ENCODE measurements at places on chromosomes 2 and 18.

DNA sequence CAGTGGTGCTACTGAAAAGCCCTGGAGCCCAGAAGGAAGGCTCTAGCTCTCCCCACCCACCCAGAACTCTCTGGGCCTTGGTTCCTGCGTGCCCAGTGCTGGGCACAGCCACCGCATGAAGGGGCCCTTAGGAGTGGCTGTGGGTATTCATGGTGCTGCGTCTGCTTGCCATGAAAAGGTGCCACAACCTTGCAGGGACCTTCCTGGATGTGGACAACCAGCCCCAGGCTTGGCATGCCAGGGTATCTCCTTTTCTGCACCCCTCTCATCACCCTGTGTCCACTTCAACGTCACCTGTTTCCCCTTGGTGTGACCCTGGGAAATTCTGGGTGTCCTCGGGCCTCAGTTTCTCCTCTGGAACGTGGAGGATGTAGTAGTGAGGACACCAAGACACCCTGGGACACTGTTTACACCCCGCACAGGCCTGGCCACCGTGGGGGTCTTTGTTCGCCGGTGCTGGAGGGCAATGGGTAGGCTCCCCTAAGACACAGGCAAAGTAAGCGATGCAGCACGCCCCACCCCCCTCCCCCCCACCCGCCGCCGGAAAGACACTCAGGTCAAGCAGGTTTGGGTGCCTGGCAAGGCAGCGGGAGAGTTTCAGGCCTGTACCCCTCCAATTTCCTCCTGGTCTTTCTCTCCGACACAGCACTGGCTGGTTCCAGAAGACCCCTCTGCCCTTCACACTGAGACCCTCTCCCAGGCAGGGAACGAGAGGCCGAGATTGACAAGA lies 34.8 kb upstream of the TAF1B start:
- DNase-seq = no peak

DNA sequence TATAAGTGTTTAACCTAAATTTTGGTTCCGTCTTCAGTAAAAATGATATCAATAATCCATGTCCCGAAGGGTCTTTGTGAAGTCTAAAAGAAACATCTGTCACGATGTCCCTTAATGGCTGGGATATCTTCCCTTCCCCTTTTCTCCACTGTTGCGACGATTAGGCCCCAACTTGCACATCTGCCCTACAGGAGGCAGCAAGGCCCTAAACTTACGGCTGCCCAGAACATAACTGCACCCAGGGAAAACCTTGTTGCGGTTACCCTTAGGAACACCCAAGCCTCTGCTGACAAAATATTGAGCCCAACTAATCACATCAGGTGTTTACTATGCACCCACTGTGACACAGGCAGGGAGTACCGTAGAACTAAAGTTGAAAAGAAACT lies 1.3 kb upstream of the SMAD2 start:
- no peak for DNase-seq

DNA sequence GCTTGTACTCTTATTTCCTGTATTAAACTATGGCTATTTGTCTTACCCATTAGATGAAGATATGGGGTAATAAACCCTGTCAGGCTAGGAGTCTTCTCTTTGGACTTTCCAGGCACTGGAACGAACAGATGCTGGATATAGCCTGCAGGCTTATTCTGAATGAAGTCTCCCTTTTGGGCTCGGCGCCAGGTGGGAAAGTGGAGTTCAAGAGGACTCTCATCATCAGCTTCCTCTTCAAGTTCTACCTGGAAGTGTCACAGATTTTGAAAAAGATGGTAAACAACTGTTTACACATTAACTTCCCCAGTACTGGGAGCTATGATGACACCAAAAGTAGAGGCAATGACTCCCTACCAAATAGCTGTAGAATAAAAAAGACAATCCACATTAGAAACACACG lies 27.9 kb downstream of the AOX1 start:
- DNase-seq = no peak

GRCh38 chr2:118580651-118581050 lies 266.8 kb downstream of the EN1 start:
- DNase-seq = no peak

DNA sequence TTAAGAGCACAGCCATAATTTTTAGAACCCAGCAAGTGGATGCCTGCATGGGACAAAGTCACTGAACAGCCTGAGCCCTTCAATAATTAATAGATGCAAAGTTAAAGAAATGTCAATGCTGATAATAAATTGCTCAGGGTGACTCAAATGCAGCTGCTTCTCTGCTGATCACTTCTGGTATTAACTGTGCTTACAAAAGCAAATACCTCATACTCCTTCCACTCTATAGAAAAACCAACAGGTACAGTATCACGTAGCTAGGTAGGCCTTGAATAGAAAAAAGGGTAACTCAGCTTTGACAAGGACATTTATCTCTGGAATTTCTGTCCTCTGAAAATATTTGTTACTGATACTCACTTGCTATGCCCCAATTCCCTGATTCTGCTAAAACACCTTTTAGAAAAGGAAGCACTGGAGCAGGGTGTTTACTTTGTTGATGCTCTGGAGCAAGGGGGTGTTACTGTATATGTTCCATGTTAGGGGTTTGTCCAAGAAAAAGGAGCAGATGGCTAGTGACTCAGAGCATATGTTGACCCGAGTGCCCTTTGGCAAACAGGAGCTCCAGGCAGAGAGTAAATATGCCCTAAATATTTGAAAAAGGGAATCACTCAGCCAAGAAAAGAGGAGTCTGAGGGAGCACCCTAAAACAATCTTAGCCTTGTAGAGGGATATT lies 59.1 kb upstream of the RTN4 start:
- no peak for DNase-seq

DNA sequence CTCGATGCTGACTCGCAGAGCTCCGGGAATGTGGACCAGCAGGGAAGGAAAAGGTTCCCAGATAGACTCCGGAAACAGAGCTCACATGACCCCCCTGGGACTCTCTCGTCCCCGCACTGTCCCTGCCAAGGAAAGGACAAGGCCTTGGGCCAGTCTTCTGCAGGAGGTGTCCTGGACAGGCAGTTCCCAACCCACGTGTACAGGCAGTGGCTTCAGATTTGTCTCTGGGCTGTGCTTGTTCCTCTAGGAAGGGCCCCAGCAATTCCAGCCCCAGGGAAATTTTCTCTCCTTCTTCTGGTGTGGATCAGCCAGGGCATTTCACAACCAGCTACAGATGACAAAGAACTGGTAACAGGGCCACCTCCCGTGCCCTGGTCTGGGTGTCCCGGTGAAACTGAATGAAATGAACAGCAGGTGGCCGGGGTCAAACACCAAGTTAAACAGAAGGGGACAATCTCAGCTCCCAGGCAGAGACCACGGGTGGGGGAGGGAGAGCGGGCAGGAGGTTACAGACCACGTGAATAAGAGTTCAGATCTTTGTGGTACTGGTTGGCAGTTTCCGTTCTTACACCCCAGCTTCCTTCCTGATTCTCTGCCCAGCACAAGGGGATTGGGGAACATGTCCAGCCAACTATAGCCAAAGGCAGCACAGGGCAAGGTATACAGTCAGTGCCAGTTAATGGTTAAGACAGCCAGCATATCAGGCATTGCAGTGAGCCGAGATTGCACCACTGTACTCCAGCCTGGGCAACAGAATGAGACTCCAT lies 52.2 kb upstream of the CAB39 start:
- DNase-seq = no peak

DNA sequence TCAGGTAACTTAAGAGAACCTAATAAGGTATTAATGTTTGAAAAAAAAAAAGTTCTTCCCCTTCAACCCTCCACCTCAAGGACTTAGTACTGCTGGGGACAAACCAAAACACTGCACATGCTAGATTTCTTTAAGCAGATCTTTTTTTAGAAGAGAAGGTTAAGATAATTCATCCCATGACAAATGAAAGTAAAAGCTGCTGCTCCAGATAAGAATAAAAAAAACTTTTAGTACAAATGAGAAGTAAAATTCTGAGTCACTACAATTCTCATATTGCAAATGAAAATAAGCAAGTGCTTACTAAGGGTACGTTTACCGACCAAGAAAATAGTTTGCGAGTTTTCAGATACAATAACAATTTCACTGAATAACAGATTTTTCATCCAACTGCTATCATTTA lies 8.9 kb downstream of the STAM2 start:
- no peak for DNase-seq

- DNase-seq = no peak
Observed at GRCh38 chr2:148458171-148458570, 186.4 kb upstream of the EPC2 start.

DNA sequence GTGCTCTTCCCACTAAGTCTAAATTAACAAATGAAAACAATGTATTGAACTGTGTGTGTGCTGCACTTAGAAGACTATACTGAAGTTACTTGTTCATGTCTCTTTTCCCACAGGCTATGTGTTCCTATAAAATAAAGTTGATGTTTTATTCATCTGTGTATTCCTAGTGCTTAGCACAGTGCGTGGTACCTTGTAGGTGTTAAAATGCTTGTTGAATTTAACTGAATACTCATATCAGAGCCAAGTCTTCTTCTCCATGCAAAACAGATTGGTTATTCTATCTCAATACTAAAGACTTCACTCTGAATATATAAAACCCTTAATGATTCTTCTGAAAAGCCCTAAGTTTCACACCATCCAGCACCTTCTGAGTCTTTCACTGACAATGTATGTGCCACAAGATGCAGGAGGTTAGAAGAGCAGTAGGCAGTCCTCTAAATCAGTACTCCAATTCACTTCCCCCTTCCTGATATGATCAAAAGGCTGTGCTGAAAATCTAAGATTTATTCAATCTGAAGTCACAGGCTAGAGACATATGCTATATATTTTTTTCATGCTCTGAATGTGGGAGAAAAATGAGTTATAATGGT lies 231.7 kb upstream of the CCDC150 start:
- DNase-seq = no peak

GRCh38 chr2:226798422-226799210 lies 1.0 kb downstream of the IRS1 start:
- no peak for DNase-seq

DNA sequence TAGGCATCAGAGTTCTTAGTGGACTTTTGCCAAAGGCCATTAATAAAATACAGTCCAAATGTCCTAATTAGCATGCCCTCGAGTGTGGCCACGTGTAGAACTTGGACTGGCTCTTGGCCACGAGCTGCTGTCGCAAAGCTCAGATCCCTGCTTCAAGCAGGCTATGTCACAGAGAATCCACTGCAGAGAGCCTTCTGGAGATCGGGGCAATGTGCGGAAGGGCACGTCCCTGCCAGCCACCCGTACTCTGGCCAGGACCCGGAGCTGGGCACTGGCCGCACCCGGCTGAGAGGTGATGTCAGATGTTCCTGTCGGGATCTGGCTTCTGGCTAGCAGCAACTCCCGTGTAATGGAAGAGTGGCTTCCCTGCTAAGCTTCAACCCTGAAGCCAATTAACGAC lies 432.7 kb upstream of the ID2 start:
- no peak for DNase-seq

DNA sequence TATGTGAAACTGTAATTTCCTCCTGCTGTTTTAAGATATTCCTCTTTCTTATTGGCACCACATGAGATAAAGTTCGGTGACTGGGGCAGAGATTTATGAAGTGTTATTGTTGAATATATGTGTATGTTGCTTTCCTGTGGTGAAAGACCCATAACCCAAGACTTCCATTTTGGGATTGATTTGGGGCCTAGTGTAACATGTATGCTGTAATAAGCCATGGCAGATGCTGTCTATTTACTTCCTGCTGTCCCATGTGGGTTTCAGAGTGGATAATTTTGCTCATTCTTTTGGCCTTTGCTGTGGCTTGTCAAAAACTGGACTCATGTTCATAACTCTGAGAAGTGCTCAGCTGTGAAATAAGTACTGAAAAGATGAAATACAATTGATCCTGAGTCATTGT lies 10.8 kb upstream of the MYO1B start:
- no peak for DNase-seq

DNA sequence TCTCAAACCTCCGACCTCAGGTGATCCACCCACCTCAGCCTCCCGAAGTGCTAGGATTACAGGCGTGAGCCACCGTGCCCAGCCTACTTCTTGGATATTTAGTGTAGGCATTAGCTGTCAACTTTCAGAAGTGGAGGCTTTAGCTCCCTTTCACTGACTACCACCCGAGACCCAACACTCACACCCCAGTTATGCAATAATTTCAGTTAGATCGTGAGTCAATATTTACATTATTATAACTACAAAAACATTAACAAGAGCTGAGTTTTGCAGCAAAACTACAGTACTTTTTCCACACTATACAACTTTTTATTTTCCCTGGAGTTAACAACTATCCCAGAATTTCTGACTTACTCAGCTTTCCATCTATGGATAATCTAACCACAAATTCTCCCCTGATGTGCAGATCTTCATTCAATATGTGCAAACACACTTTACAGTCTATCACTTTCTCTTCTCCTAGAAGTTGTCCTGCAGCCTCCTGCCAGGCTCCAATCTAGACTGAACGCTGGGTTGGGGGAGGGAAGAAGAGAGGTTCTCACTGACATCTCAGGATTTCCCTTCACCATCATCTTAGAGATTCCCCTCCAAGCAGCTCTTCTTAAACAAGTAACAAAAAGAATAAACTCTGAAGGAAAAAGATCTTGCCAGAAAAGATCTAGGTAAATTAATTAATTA lies 10.1 kb downstream of the TBC1D8 start:
- DNase-seq = no peak

DNA sequence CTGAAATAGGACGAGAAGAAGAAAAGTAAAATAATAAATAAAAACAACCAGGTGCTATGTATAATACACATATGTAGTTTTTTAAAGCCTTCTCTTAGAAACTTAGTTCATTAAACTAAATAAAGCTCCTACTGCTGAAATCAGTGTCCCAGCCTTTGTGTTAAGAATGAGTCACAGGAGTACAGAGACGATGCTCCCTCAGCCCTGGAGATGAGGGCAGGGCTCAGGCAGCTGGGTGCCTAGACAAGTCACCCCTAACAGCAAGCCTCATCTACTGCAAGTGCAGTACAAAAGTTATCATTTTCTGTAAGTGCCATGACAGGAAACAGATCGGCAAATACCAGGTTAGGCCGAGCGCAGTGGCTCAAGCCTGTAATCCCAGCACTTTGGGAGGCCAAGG lies 18.2 kb downstream of the KIDINS220 start:
- DNase-seq = no peak

GRCh38 chr18:60044290-60045006 lies 144.7 kb downstream of the PMAIP1 start:
- no peak for DNase-seq

DNA sequence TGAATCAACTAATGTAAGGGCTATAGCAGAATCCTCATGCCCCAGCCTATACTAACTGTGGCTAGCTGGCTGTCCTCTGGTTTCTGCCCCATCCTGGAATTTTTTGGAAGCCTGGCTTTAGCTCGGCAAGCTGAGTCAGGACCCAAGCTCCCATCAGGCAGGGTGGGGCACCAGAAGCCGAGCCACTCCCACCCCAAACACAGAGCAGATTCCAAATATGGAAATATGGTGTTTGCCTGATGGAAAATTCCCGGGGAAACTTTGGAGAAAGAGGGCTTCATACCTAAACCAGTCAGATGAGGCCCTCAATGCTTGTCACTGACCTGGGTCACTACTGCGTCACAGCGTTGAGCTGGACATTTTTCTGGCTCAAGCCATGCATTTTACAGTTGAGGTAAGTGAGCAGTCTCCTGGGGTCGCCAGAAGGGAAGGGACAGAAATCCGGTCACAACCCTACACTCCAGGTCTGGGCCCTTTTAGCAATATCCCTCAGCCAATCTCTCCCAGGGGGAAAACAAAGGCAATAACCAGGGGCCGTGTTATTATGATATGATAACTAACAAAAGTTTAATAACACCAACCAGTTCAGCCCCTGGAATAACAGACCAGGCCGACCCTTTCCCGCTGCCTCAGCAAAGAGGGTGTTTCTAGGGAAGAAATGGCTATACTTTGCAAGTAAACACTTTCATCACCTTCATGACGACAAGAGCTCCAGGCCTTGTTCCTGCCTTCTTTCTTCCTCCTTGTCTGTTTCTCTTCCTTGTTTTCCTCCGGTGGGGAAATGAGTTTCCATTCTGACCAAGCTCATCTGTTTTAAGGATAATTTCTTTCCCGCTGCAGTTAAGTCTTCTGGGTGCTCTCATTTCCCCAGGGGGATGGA lies 37.7 kb downstream of the PSD4 start:
- DNase-seq = no peak
